ENCODE measurements at places on chromosomes 1 and 21.
A peak's percentile ranks its signal among the peaks of the same experiment; 100 is the strongest.

DNA sequence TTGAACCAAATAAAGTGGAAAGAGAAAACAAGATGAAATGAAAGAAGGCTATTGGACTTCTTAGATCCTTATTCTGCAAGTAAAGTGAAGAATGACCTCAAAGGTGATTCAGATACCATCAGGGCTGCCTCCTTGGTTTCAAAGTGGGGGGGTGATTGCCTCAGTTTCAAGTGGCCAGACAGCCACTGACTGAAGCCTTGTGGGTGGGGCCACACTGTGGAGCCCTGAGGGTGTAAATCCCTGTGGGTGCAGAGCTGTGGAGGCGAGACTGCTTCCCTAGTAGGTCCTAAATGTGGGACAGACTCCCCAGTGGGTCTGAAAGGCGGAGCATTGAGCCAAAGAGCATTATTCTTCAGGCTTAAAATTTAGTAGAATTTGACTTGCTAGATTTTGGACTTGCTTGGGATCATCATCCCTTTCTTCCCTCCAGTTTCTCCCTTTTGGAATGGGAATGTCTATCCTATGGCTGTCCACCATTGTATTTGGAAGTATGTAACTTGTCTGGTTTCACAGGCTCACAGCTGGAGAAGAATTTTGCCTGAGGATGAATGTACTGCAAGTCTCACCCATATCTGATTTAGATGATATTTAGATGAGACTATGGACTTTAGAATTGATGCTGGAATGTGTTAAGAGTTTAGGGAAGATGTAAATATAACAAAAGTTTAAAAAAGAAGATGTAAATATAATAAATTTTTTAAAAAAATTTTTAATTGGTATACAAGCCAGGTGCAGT lies 71.6 kb upstream of the SOX13 start:
- no peak for DNase-seq

GRCh38 chr1:68173936-68174737 lies 58.2 kb downstream of the WLS start:
- DNase-seq, result no peak

DNA sequence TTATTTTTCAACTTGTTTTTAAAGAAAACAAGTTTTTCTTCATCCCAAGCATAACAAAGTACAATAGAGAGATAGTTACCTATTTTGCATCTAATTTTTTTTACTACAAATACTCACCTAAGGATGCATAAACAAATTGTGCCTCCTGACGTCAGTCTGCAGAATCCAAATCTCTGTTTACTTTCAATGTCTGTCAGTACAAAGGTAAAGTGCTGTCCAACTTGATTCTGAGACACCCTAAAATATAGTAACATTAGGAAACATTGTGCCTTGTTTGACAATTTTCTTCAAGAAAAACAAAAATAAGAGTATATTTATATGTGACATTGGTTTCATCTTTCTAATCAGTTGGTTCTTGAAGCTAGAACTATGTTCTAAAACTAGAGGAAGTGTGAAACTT lies 103.4 kb downstream of the DENND1B start:
- no peak for DNase-seq

DNA sequence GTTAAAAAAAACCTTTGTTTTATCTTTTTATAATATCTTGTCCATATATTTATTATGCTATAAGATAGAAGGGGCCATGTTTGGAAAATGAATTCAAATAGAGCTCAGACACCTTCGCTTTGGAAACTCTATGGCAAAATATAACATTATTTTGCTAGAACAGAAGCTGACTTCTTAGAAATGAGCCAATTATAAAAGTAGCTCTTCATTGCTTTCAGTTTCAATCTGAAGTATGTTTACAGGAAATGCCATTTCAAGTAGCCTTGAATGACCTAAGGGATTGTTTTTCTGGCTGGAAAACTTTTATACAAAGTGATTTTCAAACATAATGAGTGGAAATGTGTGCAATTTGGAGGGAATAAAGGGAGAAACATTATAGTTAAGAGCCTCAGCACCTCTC lies 37.8 kb upstream of the GBP5 start:
- no peak for DNase-seq

GRCh38 chr1:52551507-52552235 lies 1.2 kb downstream of the TUT4 start:
- DNase-seq, result peak; percentile 21

GRCh38 chr1:247421074-247421473 lies 5.1 kb downstream of the NLRP3 start:
- peak; percentile 13 for DNase-seq

DNA sequence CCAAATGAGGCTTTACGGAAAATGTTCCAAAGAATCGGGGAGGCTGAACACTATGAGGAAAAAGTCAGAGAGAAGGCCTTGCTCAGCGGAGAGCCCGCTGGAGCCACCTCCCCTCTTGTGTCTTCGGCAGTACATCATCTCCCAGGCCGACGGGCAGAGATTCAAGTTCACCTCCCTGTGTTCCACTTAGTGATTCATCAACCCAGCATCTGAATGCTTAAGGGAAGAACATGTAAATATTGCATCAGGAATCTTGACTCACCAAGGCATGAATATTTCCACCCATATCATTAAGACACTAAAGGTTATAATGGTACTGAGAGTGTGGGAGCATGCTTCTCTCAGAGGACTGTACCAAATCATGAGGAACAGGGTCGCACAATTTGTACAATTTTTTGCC lies 172.5 kb downstream of the ST6GALNAC5 start:
- no peak for DNase-seq

DNA sequence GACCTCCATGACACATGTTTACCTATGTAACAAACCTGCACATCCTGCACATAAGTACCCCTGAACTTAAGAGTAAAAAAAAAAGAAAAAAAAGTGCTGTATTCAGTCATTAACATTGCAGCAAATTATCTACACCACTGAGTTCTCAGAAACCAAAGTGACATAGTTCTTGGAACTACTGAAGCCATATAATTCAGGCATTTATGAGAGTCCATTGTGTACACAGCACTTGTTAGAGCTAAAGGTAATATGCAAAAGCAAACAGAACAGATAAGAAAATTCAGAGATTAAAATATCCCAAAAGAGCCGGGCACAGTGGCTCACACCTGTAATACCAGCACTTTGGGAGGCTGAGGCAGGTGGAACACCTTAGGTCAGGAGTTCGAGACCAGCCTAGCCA lies 38.0 kb downstream of the F5 start:
- DNase-seq, result no peak

DNA sequence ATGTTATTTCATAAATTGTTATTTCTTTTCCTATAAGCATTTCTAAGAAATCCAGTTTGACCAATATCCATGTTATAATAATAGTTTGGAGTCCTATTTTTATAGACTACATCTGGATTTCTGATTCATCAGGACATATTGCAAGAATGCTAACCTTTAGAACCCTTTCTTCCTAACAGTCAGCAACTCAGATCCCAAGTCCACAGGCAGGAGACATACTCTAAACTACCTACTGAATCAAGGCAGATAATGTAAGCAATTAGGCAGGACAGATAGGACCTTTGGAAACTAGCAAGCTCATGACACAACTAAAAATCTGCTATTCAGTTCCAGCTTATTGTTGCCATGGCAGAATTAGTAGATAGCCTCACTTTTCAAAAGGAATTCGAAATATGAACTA lies 104.1 kb downstream of the DENND1B start:
- no peak for DNase-seq

- no peak for DNase-seq
Measured at GRCh38 chr1:15963968-15964648, 11.8 kb downstream of the ZBTB17 start.

GRCh38 chr1:43529206-43529731 lies 1.4 kb upstream of the PTPRF start:
- DNase-seq, result peak; percentile 58

DNA sequence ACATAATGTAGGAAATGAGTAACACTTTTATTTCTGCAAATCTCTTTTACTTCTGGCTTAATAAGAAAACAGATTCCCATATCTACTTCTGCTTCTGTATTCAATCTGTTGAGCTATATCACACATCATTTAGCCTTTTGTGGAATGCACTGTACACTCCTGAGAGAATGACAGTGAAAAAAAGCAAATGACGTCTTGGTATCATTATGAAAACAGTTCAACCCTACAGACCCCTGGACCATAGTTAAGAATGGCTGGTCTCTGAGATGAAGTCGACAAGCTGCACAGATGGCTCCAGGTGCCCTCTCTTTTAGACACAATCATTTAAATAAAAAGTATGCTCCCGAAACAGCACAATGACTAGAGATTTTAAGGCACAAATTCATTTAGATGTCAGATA lies 247.0 kb downstream of the RERE start:
- DNase-seq, result no peak

GRCh38 chr1:59768792-59769735 lies 45.7 kb upstream of the HOOK1 start:
- DNase-seq, result no peak

DNA sequence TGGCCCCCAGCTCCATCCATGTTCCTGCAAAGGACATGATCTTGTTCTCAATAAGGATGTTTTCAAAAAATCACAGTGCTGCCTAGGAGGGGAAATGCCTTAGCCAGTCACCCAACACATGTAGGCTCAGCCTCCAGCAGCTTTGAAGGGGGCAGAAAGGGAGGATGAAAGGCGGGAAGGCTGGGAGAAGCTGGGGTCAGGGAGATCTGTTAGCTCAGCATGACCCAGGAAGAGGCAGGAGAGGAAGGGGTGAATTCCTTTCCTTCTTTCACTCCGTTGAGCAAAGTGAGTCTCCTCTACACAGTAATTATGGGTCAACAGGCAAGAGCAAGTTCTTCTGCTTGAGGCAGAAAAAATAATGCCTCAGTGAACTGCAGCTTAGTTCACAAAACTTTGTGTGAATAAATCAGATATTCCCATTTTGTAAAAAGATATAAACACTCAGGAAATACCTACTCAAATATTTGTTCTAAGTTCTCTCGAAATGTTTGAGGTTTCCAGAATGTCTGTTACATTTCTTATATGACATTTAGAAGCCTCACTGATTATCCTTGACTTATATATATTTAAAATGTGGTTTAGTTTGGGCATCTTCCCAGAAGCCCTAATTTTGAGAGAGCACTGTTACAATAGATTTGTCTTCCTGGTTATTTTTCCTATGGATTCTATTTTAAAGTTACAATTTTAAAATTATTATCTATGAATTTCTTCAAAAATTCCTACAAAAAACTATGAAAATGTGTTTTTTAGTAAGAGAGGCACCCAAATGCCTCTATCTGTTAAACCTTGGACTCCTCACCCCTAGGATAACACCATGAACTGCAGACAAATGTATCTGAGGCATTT lies 116.8 kb downstream of the KCNJ6 start:
- no peak for DNase-seq

DNA sequence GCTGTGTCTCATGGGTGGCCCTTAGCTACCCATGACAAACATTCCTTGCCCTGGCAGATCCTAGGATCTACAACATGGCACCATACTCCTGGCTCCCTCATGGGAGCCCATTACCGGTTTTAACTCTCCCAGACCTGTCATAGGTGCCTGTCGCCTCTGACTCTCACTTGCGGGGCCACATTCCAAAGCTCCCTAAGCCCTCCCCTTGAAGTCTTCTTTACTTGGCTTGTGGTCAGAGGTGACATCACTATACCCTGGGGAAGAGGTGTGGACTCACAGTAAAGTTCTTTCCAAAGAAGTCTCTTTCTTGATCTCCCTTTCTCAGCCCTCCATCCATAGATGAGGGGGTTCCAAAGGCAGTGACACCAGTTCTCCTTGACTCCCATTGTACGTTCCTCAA lies 5.4 kb upstream of the SLAMF9 start:
- no peak for DNase-seq

- DNase-seq, result no peak
Measured at GRCh38 chr1:226004396-226004795, 5.3 kb upstream of the SDE2 start.

- no peak for DNase-seq
Measured at GRCh38 chr1:167450843-167451242, 67.5 kb downstream of the CD247 start.

DNA sequence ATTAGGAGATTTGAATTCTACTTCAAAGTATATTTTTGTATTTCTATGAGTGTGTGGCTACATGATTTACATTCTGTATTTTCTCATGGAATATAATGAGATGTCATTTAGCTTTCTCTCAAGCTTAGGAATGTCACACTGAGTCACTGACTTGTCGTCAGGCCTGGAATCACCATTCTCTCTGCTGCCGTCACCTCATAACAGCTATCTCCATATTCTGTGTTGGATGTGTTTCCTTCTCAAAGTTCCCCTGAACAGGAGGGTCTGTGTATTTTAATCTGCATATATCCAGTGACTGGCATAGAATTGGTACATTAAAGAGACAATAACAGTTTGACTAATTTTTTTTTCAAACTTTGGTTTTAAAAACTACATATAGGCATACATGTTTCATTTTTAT lies 35.9 kb downstream of the LYPLAL1 start:
- no peak for DNase-seq

GRCh38 chr1:93599479-93599878 lies 82.2 kb downstream of the BCAR3 start:
- DNase-seq, result no peak

- DNase-seq, result no peak
Measured at GRCh38 chr1:7566417-7567375, 204.4 kb upstream of the VAMP3 start.

DNA sequence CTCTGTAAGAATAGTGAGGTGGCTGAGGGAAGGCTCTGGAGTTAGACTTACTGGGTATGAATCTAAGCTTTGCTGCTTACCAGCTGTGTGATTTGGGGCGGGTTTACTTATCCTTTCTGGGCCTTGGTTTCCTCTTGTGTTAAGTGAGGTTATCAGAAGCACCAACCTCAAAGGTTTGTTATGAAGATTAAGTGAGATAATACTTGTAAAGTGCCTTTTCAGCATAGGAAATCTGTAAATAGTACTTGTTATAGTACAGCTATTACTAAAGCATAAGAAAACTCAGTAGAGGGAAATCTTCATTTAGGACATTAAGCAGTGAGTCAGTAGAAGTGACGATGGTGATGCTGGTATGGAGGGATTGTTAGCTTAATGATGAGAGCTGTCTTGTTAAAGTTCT lies 12.1 kb downstream of the HHAT start:
- no peak for DNase-seq

- DNase-seq, result no peak
Measured at GRCh38 chr1:166182281-166182680, 15.5 kb upstream of the FAM78B start.

- no peak for DNase-seq
Measured at GRCh38 chr1:193762236-193762635, 575.8 kb upstream of the B3GALT2 start.

GRCh38 chr21:43467785-43468184 lies 40.9 kb upstream of the SIK1 start:
- no peak for DNase-seq

- DNase-seq, result no peak
Measured at GRCh38 chr21:34072145-34073031, 990 bp upstream of the MRPS6 start.

- DNase-seq, result no peak
Measured at GRCh38 chr1:52436817-52437216, 32.4 kb downstream of the PRPF38A start.
